ENCODE measurements at places on chromosomes 3 and 15.

DNA sequence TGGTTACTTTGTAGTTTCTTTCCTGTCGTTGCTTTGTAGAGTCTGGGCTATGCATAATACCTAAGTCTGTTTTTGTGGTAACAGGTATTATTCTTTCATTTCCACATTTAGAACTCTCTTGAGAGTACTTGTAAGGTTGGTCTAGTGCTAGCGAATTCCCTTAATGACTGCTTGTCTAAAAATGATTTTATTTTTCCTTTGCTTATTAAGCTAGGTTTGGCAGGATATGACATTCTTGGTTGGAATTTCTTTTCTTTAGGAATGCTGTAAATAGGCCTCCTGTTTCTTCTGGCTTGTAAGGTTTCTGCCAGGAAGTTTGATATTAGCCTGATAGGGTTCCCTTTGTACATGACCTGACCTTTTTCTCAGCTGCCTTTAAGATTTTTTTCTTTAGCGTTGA, 70.1 kb upstream of the SGO1 start:
- DNase-seq = no peak

- DNase-seq = no peak
Observed at GRCh38 chr3:154955907-154956533, 124.1 kb upstream of the MME start.

GRCh38 chr3:195609229-195609628, 25.5 kb upstream of the APOD start:
- DNase-seq = no peak

DNA sequence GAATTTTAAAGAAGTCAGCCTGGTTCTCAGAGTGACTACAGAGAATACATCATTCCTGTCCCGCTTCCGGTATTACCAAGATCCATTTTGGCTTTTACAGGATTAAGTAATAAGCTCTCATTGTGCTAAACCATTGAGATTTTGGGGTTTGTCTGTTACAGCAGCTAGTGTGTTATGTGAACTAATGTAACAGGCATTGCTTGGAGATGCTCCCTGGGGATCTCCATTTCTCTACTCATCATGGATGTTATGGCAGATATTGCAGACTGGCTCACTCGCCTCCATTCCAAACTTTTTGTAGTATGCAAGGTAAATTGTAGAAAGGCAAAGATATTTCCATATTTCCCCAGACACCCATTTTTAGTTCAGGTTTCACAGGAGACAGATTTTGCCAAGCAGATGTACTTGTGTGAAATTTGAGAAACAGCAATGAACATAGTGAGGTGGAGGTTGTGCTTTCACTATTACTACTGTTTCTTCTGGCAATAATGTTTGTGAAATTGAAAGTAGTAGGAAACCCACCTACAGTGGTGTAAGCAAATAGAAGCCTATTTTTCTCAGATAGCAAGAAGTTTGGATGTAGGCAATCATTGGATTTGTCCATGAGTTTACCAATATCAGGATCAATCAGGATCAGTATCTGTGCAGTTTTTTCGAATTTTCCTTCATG, 177.1 kb upstream of the GALNT15 start:
- DNase-seq = no peak

- DNase-seq = peak; percentile 79
Observed at GRCh38 chr3:23264413-23264812, 61.3 kb downstream of the UBE2E2 start.

- no peak for DNase-seq
Observed at GRCh38 chr3:56467801-56468183, 475 bp downstream of the ERC2 start.

GRCh38 chr15:81776976-81777375, 268.8 kb downstream of the MEX3B start:
- no peak for DNase-seq

- DNase-seq = no peak
Observed at GRCh38 chr3:171245796-171246765, 214.1 kb downstream of the TNIK start.

GRCh38 chr3:128919988-128920387, 40.6 kb downstream of the ACAD9 start:
- DNase-seq = no peak

- DNase-seq = peak; percentile 67
Observed at GRCh38 chr3:195558602-195559001, 15.5 kb upstream of the PPP1R2 start.

DNA sequence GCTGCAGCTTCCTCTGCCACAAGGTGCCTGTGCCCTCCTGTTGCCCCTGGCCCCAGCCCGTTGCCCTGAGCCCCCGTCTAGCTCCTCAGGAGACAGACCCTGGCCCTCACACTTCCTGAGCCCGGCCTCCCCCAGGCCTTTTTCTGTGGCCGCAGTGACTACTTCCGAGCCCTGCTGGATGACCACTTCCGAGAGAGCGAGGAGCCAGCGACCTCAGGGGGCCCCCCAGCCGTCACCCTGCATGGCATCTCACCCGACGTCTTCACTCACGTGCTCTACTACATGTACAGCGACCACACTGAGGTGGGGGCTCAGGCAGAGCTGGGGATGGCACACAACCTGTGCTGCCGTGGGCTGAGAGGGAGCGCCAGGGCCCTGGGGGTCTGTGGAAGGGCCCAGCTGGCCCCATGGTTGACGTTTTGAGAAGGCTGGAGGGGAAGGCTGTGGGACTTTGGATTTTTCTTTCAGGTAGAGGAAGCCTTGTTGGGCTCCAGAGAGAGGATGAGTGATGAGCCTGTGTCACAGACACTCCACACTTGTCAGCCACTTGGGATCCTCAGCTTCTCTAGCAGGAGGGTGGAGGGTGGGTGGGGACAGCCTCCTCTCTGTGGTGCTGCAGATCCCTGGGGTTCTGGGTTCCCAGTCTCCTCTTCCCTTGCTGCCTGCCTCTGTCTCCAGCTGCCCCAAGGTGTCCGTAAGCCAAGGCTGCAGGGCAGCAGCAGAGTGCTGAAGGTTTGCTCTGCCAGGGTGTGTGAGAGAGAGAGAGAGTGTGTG, 5.0 kb downstream of the ABTB1 start:
- DNase-seq = no peak

GRCh38 chr3:141777957-141778813, 15.0 kb downstream of the GRK7 start:
- DNase-seq = no peak

DNA sequence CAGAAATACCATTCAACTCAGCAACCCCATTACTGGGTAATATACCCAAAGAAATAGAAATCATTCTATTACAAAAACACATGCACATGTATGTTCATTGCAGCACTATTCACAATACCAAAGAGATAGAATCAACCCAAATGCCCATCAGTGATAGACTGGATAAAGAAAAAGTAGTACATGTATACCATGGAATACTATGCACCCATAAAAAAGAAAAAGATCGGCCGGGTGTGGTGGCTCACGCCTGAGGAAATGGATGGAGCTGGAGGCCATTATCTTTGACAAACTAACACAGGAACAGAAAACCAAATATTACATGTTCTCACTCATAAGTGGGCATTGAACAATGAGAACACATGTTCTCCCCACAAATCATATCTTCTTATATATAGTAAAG, 75.7 kb upstream of the TNFSF10 start:
- DNase-seq = no peak

- no peak for DNase-seq
Observed at GRCh38 chr3:152226176-152226575, 42.6 kb upstream of the MBNL1 start.

DNA sequence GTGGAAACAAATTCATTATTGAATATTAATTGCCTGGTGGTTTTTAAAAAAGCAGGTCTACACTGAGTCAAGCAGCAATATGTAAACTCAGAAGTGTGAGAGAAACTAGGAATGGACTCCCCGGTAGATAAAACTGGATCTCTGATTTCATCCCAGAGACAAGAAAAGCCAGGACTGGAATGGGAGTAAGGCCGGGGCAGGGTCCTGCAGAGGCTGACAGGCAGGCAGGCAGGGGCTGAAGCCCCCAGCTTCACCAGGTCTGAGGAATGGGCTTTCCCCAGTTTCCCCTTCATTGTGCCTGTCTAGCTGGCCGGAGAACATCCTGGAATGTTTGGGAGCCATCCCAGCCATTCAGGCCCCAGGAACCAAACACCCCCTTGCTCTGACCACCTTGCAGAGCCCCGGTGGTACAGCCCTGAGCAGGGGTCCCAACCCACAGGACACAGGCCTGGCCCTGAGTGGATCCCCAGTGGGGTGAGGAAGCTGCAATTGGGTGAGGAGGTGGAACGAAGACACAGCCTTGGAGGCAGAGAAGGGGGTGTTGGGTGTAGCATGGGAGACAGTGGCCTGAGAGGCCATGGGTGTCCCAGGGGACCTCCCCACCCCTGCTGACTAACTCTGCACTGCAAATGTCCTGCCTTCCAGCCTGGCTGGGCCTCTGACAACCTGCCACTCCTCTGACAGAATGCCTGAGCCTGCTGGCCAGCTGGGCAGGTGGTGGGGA, 31.7 kb upstream of the XYLB start:
- no peak for DNase-seq

DNA sequence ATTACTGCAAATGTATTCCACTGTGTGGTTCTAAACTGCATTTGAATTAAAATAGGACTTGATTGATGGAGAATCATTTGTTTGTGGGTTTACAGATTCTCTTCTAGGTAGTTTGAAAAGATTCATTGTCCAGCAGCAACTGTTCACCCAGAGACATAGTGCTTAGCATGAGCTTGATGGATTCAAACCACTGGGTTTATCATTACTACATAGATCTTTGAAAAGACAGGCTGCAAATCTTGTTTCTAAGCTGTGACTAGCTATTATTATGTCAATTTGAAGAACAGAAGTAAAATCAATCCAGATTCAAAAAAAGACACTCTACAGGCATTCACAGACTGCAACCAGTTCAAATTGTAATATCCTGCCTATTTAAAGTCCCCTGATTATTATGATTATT, 49.8 kb downstream of the MBNL1 start:
- no peak for DNase-seq

- DNase-seq = no peak
Observed at GRCh38 chr3:181250714-181251113, 261.2 kb upstream of the DNAJC19 start.
